A549 treated with GW870086 at 1 μM for 4 hours (cell line): ENCODE measurements at places on chromosomes 2 and 18. TPM values are rescaled to one million over a fixed set of nuclear protein-coding genes. Genes with fewer than 3 reads are reported as not detected.

SEPTIN10 gene
- total RNA-seq = 28.9 to 46.6 TPM (median 45.1 TPM) in 5 replicates

RGPD3 gene
- 0.07 to 0.14 TPM (median 0.13 TPM) in 5 replicates for total RNA-seq

LMAN2L gene
- total RNA-seq = 18.9 to 21.6 TPM (median 21.5 TPM) in 5 replicates

IL1RL1 gene
- total RNA-seq = 0.53 to 1.4 TPM (median 0.83 TPM) in 5 replicates

EML6 gene
- total RNA-seq = 1.2 to 2.5 TPM (median 1.8 TPM) in 5 replicates

RELCH gene
- 12.1 to 16.1 TPM (median 14.2 TPM) in 5 replicates for total RNA-seq

TMBIM1 gene
- 132 to 147 TPM (median 139 TPM) in 5 replicates for total RNA-seq
